Stromal cell of bone marrow (primary cell): ENCODE measurements at places on chromosomes 1 and 21.

GRCh38 chr21:44971672-44971995 lies 31.8 kb downstream of the SLX9 start:
- DNase-seq = no peak

GRCh38 chr1:232445361-232446106 lies 184.4 kb downstream of the SIPA1L2 start:
- DNase-seq = no peak

GRCh38 chr1:113035086-113035485 lies 37.9 kb upstream of the LRIG2 start:
- no peak for DNase-seq

DNA sequence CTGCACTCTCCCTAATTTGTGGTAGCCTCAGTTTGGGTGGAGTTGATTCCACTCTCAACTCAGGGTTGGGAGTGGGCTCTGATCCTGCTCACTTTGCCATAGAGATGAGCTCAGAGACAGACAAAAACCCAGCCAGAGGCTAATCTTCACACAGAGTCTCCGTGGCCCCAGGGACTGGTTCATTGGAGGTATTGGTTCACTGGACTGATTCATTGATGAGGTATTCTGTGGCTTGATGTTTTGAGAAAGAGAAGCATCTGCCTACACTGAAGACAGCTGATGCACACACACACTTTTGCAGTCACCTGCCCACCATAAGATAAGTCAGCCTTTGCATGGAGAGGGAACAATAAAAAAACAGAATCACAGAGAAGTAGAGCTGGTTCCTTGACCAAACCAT lies 183.8 kb downstream of the AJAP1 start:
- no peak for DNase-seq

GRCh38 chr1:200659269-200659668 lies 10.4 kb downstream of the DDX59 start:
- no peak for DNase-seq

- DNase-seq = no peak
Observed at GRCh38 chr1:239363930-239364329, 22.4 kb upstream of the CHRM3 start.

GRCh38 chr1:24724345-24725208 lies 20.7 kb upstream of the CLIC4 start:
- DNase-seq = peak; percentile 81

DNA sequence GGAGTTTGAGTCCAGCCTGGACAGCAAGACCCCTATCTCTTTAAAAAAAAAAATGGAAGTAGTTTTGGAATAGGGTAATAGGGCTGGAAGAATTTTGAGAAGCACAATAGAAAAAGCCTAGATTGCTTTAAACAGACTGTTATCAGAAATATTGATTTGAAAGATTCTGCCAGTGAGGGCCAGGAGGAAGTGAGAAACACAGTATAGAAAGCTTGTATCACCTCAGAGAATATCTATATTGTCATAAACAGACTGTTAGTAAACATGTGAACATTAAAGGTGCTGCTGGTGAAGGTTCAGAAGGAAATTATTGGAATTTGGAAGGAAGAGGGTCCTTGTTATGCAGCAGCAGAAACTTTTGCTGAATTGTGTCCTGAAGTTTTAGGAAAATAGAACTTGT lies 24.8 kb upstream of the PSEN2 start:
- DNase-seq = no peak

DNA sequence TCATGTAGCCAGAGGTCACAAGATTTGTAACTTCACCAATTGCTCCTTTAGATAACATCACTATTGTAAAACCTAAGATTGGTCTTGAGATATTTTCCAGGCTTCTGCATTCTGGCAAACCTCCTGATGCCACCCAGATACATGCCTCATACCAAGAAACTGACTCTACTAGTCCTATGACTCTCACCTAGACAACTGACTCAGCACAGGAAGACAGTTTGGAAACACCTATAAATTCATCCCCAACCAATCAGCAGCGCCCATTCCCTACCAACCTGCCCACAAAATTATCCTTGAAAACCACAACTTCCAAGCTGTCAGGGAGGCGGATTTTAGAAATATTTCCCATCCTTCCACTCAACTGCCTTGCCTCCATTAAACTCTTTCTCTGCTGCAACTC lies 2.6 kb downstream of the NME7 start:
- DNase-seq = no peak

DNA sequence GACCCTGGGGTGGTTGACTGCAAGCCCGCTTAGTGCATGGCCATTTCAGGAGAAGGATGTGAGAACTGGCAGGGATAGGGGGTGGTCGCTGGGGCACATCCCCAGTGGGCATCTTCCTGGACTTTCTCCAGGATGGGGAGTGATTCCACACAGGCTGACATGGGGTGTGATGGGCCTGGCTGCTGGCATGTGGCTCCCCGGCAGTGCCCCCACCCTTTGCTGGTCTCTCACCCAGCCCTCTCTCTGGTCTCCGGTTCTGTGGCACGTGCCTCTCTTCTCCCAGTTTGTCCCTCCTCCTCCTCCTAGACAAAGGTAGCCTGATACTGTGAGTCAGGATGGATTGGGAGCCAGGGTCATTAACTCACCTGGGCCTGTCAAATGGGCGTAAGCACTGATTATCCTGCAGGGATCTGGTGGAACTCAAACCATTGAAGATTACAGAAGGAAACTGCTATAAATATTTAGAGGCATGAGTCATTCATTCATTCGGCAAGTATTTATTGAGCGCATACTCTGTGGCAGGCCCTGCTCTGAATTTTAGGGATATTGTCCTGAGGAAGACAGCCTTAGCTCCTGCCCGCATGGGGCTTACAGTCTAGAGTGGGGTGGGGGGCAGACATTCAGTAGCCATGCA lies 23.6 kb upstream of the EPS8L3 start:
- DNase-seq = no peak

DNA sequence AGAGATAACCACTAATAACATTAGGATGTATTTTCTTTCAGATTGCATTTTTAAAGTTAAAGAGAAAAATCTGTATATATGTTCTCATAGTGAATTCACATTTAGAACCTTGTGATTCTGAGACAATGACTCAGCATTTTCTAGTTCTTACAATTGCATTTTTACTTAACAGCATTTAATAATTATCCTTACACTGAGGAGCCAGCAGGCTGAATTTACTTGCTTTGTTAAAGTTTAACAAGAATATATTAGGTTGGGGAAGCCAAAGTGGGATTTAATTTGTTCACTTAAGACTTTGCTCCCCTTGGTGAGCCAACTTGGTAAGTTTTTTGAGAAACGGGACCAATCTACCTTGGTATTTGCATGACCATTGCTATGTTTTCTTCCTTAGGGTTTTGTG lies 4.5 kb downstream of the PATJ start:
- no peak for DNase-seq

- DNase-seq = no peak
Observed at GRCh38 chr1:30847358-30847972, 61.1 kb downstream of the SDC3 start.

GRCh38 chr1:233700338-233700737 lies 86.4 kb downstream of the KCNK1 start:
- no peak for DNase-seq

GRCh38 chr1:45493116-45493697 lies 2.2 kb upstream of the TESK2 start:
- no peak for DNase-seq

DNA sequence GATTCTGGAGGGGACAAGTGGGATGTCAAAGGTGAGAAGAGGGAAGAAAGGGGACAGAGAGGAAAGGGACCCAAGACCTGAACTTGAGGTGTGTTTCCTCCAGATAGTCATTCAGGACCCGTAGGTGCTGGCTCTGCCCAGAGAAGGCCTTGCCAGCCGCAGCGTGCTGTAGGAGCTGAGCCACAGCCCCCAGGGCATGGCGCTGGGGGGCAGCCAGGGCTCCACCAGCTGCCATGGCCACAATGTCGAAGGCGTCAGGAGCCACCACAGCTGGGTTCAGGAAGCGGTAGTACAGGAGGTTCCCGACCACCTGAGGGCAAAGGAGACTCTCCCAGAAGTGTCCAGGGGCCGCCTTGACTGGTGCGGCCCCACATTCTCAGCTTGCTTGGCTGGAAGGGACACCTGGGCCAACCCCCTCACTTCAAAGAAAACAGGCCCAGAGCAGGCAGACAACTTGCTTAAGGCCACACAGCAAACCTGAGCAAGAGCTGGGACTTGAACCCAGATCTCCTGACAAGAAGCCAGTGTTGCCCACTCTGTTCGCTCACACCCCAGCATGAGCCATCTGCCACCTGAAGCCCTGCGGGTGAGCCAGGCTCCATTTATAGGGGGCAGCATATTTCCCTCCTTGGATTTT lies 34.0 kb upstream of the MEF2D start:
- no peak for DNase-seq

DNA sequence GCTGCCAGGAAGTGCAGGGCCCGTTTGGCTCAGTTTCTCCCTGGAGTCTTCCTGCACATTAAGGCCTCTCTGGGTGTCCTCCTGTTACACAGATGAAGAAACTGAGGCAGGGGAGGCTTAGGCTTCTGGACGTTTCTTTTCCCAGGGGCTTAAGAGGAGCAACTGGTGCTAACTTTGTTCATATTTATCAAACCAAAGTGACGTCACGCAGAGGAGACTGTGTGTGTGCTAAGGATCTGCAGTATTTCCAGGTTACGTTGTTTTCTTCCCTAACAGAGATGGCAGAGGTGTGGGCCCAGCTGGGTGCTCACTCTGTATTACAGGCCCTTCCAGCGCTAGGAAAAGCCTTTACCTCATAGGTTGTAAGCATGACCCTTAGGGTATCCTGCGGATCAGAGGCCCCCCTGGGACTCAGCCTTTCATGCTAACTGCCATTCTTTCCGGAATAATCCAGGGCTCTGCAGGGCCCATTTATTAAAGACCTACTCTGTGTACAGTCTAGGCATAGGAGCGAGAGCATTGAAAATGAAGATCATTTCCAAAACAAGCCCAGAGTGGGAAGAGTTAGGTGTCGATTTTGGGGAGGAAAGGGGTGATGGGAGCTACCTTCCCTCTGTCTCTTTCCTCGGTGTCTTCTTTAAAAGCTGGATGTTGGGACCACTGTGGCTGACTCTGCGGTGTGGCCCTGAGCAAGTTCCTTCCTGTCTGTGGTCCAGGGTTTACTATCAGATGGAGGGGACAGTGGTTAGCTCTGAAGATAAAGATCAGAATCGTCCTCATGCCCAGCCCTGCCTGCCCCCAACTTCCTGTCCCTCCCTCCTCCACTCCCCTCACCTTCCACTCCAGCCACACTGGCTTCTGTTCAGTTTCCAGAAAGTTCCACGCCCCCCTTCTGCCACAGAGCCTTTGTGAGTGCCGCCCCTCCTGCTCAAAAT lies 4.6 kb downstream of the AGTRAP start:
- no peak for DNase-seq

DNA sequence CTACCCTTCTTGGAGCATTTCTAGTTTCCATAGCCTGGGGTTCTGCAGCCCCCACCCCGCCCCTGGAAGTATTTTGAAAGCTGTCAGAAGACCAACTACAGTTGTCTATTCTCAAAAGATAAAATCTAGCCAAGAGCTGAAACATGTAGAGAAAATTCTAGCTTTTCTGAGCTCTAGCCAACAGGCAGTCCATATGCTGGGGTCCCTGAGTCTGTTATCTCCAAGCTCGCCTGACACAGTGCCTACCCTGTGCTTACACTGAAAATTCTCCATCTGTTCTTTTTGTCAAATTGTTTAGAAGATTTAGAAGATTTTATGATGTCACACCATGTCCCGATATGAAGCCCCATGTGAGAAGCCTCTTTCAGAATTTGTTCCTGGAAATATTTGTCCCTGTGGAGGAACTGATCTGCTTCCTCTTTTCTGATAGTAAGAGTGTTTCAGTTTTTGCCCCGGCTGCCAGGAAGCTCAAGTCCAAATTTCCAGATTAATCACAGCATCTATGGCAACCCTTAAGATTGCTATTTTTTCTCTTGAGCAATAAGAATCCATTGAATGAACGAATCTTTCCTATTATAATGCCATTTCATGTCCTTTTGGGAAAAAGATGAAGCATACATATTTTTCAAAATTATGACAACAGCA lies 23.7 kb upstream of the CSF3R start:
- no peak for DNase-seq

DNA sequence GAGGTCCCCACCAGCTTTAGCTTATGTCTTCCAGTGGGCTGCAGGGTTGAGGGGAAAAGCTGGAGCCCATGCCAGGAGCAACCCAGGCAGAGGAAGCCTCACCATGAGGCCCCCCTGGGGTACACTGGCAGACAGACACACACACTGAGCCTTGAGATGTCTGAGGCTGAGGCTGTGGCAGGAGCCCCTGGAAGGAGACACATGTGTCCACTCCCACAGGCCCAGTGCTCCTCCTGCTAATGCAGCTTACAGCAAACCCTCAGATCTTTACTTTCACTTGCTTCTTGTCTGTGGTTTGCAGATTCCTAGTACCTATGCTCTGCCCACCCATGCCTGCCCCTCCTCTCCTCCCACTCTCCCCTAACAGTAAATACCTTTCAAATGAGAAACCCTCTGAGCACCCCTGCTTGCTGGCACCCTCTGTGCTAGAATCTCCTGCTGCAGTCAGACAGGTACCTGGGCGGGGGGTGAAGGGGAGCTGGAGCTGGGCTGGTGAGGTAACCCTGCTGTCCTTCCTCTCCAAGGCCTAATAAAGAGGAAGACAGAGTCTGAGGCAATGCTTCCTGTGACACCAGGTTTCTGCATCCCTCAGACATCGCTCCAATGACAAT lies 63.4 kb upstream of the NEK2 start:
- no peak for DNase-seq

GRCh38 chr1:69088571-69088970 lies 479.2 kb upstream of the LRRC7 start:
- DNase-seq = no peak

- DNase-seq = no peak
Observed at GRCh38 chr1:71086331-71086730, 5.5 kb upstream of the ZRANB2 start.

DNA sequence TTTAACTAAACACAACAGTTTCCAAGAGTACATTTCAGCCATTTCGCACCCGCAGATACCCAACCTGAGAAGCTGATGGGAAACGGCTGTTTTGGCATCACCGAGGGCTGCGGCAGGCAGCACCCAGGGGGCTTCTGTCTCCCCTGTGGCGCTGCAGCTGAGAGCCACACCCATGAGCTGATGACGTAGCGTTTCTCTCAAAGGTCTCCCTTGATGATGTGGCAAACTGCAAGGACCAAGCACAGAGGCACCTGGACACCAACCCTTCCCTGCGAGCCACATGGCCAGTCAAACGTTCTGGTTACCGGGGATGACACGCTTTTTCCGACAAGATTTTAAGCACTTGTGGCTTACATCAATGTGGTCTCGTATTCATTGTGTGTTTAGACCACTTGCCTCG lies 150.8 kb upstream of the ERG start:
- no peak for DNase-seq
